ENCODE measurements at places on chromosomes 16 and 17.

DNA sequence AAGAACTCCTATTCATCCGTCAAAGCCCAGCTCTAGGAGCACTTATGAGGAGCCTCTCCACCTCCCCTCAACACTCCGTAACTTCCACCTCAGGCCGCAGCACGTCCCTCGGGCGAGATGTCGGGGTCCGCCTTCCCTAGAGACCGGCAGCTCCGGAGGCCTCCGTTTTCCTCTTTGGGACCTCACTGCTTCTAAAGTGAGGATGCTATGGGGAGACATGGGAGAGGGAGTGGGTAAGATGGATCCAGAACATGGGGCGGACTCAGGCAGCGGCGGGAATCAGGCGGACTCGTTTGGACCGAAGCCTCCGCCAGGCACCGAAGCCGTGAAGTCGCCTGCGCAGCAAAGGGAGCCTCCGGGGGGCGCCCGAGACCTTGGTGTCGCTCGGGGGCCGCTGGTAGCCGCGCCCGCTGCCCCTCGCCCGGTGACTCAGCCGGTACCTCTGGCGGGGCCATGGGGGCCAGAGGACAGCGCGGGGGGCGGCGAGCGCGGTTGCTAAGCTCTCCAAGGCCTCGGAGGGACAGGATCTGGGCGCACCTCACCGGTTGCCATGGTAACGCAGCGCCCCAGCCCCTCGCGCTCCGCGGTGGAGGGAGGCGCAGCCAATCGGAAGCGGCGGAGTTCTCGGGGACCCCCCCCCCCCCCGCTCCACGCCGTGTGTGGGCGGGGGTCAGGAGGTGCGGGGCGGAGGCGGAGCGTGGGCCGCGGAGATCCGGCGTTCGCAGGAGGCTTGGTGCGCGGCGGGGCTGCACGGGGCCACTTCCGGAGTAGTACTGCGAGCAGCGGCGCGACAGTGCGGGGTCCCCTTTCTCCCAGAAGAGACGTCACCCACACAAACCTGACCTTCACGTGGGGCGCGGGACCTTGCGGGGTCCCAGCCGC, 1.3 kb upstream of the HIC1 start:
- no peak for DNase-seq

DNA sequence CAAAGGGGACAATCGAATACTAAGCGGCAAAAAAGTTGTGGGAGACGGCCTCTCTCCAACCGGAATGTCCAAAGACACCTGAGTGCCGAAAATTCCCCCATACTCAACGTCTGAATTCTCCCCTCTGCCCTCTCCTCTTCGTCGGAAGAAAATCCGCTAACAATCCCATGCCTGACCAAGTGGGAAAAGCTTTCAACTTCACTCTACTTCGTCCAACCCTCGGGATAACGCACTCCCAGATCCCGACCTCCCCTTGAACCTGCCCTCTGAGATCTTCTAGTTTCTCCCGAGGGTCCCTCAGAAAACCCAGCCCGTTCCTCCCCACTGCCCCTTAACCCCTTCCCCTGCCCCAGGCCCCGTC, 961 bp downstream of the AMFR start:
- DNase-seq, result no peak

DNA sequence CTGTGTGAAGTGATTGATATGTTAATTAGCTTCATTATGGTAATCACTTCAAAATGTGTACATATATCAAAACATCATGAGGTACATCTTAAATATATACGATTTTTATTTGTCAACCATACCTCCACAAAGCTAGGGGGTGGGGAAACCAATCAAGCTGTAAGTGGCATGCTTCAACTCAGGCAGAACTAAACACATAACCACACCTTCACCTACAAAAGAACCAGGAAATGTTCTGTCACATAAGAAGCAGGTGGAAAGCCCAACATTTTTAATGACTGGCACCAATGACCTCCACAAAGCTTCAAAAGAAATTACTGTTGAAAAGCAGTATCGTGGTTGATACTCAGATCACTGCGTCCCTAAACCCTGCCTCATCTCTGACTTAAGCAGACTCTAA, 867.7 kb upstream of the EEF2KMT start:
- DNase-seq, result no peak

DNA sequence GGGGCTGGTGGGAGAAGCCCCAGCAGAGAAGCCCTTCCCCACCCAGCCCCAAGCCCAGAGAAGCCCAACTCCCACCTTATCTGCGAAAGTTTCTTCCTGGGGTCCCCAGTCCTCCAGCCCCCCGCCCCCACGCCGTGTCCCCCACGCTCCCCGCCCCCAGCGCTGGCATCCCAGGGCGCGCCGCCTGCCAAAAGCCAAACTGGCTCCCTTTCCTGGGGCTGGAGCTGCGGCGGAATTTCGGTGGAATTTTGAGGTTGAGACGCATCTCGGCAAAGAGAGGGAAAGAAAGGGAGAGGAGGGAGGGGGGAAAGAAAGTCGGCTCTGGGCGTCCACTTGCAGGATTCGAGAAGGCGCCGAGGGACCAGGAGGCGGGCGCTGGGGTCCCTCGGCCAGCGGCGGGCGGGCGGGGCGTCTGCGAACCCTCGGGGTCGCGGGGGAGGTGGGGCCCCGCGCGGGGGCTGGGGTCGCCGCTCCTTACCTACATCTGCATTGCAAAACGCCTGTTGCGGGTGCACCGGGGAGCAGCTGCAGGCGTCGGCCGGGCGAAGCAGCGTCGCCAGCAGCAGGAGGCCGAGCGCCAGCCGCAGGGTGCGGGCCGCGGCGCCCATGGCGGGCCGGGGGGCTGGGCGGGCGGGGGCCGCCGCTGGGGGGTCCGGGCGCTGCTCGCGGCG, 571 bp downstream of the TIMP2 start:
- DNase-seq, result no peak

GRCh38 chr16:83932955-83933673, 19.9 kb upstream of the OSGIN1 start:
- DNase-seq, result no peak

DNA sequence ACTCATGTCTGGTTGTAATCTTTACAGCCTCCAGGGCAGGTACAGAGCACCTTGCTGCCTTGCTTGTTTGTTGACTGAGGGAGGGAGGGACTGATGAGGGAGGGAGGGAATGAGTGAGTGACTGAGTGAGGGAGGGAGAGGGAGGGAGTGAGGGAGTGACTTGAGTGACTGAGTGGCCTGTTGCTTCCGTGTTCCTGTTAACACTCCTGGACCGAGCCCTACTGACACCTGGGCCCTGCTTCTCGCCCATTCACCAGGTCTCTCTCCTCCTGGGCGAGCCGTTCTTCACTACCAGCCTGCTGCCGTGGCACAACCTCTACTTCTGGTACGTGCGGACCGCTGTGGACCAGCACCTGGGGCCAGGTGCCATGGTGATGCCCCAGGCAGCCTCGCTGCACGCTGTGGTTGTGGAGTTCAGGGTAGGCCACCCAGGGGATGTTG, 41.2 kb downstream of the PRMT7 start:
- no peak for DNase-seq

DNA sequence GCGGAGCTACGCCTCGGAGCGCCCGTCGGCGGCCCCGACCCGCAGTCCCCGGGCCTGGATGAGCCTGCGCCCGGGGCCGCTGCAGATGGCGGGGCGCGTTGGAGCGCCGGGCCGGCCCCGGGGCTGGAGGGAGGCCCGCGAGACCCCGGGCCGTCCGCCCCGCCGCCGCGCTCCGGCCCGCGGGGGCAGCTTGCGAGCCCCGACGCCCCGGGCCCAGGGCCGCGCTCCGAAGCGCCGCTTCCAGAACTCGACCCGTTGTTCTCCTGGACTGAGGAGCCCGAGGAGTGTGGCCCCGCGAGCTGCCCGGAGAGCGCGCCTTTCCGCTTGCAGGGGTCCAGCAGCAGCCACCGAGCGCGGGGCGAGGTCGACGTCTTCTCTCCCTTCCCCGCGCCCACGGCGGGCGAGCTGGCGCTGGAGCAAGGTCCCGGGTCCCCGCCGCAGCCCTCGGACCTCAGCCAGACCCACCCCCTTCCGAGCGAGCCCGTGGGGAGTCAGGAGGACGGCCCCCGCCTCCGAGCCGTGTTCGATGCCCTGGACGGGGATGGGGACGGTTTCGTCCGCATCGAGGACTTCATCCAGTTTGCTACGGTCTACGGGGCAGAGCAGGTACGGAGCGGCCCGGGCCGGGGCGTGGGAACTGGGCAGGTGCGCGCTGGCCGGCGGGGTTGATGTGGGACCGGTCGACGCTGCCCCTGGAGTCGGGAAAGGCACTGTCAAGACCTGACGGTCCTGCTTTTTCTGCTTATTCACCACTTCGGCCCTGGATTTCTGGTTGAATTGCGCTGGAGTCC, 861 bp downstream of the RAB11FIP3 start:
- DNase-seq, result no peak

DNA sequence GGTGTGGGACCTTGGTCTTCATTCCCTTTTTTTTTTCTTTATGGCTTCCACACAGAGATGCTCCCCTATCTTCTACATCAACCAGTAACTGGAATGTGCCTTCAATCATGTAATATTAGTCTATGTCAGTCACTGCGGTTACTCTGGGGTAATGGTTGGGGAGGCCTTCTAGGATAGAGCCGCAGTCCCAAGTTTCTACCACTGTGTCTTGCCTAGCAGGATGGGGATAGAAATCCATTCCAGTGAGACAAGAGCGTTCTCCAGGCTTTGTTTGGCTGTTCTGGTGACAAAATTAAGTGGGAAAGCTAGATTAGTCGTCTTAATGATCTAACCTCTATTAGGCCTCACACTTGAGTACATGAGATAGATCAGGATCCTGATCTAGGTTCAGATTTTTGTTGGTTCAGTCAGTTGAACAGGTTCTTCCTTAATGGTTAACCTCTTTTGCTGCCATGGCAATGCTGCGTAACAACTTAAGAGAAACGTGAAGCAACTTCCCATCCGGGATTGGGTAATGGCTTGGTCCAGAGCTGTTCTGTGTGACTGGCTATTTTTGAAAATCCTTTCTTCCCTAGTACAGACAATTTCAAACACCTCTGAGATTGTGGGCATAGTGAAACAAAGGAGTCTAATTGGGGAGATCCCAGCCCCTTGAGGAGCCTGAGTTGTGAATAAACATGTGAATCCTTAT, 8.7 kb downstream of the MSL1 start:
- DNase-seq, result no peak

DNA sequence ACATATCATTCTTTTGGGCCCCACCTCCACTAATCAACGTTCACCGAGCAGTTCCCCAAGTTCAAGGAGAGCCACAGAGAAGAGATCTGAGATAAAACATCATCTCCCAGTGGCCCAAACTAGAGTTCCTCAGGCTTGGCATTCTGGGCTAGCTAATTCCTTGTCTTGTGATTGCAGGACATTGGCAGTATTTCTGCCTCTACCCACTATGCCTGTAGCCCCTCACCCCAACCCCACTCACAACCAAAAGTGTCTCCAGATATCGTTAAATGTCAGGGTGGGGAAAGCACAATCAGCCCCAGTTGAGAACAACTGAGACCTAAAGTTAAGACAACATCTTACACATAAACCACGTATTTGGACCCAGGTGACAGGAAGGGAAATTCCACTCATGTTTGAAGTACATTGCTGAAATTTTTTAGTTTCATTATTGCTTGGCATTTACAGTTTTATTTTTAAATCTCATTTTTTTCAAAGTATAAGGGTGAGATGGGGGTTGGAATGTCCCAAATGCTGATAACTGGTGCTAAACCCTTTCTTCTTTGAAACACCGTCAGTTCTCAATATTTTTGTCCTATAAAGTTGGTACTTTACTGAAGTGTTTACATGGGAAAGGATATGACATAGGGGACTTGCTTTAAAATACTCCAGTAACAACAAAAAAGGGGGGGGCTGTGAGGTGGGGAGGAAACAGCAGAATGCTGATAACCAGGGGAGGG, 13.6 kb downstream of the ZC3H7A start:
- DNase-seq, result peak; percentile 21

- no peak for DNase-seq
These were observed 14.5 kb upstream of the RASL10B start for GRCh38 chr17:35716897-35717465.

GRCh38 chr16:12160815-12161550, 184.4 kb downstream of the SNX29 start:
- DNase-seq, result no peak

DNA sequence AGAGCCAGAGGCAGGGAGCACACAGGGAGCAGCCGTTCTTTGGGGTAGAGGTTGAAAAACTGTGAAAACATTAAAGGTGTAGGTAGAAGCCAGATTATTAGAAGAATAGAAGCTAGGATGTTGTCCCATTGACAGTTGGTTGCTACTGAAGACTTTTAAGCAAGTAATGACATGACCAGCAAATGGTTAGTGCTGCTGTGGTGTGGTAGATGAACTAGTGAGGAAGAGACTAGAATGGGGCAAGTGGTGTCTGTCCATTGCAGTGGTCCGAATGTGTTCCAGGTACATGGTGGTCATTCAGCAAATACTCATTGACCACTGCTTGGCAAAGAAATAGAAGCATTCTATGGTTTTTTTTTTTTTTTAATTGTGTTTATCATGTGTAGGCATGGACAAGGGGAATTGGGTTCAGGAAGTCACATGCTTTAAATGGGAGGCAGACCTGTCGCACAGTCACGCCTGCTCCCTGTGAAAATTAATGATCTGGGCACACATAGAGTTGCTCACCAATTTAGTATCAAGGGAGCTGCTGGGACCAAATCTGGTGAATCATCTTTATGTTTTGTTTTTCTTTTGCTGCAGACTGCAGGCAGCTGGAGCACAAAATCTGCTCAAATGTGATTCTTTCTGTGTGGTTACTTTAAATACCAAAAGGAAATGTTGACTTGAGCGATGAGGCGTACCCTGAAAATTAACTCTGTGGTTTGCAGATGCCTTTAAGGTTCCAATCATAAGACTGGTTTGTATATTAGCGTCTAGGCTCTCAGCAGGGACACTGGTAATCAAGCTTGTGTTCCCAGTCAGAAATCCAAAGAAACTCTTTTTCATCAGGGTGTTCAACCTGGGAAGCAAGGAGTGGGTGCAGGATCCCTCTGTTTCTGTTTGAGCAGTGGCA, 30.7 kb downstream of the YPEL2 start:
- DNase-seq, result peak; percentile 95

- no peak for DNase-seq
These were observed 328.0 kb upstream of the XYLT1 start for GRCh38 chr16:17798716-17799115.

GRCh38 chr17:58232707-58233156, 5.7 kb upstream of the LPO start:
- DNase-seq, result peak; percentile 42

DNA sequence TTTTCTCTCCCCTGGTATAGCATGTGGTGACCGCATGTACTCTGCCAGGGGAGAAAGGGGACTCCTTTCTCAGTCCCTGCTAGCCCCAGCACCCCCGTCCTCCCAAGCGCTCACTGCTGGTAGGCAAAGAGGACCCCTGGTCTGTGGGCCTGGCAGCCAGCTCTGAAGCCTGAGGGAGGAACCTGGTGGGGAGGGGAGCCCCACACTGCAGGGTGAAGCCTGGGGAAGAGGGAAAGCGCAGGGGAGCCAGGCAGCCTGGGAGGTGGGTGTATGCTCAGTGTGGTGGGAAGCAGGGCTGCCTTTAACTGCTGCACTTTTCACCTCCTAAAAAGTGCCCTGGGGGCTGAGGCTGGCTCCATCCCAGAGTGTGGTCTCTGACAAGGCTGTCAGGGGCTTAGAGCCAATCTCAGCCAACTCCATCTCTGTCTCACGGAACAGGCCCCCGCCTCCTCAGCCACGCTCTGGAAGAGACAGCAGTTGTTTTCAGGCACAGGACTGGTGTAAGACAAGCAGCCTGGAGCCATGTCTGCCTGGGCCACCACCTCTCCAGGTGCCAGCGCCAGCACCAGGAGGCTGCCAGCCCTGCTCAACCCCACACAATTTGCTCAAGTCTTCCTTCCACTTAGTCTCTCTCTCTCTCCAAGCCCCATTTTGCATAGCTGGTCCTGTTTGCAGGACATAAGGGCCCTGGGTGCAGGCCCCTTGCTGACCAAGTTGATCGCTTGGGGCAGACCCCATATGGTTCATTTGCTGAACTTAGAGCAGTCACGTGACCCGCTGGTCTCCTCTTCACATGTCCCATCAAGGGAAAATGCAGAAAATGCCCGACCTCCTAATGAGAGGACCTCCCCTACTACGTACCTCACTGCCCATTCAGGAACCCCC, 14.7 kb upstream of the TBX2 start:
- DNase-seq, result no peak
